ENCODE measurements at places on chromosomes 2 and 18.

GRCh38 chr18:11987527-11987926 is 6.2 kb downstream of the IMPA2 start:
- DNase-seq, result no peak

GRCh38 chr2:145691659-145692058 is 1171.7 kb upstream of the ZEB2 start:
- no peak for DNase-seq

DNA sequence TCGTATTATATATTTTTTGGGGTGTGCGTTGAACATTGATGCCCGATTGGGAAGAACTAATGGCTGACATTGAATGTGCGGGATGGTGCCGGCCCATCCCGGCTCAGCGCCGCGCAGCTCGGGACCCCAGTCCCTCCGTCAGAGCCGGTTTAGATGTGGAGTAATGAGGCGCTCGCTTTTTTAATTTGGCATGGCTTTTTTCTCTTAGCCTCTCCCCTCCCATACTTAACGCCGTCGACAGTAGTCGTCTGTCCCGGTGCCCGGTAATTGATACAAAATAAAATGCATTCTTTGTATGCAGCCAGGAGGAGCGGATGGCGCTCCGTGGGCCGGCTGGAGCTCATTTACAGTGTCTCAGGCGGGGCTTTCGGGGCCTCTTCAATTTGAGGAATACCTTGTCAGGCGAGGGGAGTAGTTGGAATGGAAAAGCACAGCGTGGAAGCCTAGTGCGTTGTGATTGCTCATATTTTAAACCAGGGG is 209.2 kb downstream of the GBX2 start:
- DNase-seq, result no peak

- DNase-seq, result no peak
Observed at GRCh38 chr2:9634133-9634532, 3.3 kb upstream of the YWHAQ start.

DNA sequence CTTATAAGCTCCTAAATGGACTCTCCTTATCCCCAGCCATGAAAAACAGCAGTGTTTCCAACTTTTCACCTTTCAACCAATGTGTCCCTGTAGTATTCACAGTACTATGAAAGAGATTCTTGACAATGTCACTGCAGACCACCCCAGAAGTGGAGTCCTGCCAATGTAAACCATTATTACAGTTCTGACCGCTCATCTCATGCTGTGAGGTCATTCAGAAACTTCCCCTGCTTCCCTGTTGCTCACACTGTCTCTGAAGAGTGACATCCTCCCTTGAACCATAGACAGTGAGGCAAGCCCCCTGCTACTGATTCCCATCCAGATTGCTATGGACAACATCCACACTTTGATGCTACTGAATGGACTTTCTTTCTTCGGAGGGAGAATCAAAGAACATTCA is 1523.7 kb upstream of the ACVR2A start:
- DNase-seq, result no peak

DNA sequence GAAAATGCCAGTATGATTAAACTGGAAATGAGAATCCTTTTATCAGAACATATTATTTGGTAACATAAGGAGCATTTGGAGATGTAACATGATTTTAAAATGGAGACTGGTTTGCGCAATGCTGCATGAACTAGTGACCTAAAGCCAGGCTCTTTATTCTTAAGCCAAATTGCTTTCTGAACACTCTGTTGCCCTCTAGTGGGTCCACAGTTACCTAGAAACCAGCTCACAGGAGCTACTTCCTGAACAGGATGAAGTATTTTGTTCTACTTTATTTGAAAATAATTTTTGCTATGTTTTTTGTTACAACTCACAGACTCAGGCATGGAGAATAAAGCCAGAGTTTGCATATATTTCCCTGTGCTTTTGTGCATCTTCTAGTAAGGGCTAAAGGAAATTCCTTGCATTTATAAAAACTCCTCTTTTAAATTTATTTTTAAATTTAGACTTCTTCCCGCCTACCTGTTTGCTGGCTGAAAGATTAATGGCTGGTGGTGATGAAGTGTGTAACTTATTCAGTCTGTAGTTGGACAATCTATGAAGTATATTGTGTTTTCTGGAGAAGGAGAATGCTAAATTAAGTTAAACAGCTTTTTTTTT is 146.7 kb downstream of the PARD3B start:
- DNase-seq, result peak; percentile 32

DNA sequence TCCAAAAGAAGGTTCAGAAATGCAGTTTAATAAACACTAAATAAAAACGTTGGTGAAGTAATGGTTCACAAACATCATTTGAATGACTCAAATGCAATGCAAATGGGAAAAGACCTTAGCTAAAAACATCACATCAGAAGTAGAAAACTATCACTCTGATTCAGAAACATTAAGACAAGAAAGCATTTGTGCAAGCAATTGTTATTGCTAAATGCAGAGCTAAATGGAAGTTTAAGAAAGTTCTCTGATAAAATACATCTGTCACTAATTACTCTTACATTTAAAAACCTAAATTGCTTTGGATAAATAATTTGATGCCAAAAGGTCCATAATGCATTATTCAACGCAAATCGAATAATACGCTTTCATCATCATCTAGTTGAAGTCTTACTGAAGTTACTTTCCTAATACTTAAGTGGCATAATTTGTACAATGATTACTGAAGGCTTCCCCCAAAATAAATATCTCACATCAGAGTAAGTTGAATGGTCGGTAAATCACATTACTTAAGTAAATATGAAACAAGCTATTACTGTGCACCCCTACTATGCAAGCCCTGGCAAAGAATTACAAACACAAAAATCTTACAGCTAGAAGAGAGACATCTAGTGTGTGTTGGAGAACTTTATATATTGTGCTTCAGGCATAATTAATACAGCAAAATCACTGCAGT is 105.7 kb upstream of the KCTD1 start:
- DNase-seq, result no peak

DNA sequence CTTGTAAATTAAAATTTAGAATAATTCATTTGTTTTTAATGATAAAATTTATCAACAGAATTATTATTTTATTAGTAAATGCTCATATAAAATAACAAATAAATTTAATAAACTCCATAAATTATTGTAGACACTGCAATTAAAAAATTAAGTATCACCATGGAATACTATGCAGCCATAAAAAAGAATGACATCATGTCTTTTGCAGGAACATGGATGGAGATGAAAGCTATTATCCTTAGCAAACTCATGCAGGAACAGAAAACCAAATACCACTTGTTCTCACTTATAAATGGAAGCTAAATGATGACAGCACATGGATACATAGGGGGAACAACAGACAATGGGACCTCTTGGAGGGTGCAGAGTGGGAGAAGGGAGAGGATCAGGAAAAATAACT is 29.7 kb upstream of the DSG3 start:
- no peak for DNase-seq

GRCh38 chr2:173598525-173598924 is 243.9 kb downstream of the CDCA7 start:
- no peak for DNase-seq

DNA sequence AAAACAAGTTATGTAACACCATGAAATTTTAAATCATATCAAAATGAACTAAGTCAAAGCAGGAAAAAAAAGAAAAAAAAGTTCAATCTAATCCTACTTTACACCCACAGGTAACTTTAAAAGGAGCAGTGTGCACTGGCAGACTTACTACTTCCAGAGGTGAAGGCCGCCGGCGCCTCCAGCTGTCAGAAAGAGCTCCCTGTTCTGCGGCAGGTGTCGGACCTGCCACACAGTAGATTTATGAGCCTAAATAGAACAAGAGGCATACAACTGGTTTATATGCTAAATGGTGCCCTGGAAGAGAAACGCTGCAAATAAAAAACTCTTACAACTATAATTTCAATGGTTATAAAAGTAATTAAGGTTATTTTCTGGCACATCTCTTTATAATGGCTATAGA is 23.1 kb upstream of the PNO1 start:
- no peak for DNase-seq

DNA sequence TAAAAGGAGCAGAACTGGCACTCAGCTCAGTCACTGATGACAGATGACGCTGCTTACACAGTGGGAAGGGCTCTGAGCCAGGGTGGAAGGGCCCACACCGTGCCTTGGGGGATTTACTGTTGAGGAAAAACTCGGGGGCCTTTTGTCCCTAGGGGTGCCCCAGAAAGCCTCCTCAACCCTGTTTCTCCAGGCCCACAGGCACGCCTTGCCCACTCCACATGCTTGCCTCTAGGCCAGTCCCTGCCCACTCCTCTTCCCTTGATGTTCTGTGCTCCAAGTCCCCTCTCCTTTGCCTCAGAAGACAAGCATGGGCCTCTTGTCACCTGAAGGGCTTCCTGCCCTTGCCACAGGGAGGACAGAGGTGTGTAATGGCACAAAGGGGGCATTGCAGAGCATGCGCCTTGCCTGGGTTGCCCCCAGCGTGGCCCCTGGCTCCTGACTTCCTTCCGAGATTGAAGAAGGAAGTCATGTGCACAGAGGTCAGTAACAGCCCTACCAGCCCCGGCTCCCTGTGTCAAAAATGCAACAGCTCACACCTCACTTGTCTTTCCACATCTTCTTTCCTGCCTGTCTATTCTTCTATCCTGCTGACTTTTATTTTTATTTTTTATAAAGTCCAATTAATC is 65.1 kb downstream of the LIPG start:
- DNase-seq, result no peak

- no peak for DNase-seq
Observed at GRCh38 chr18:56645415-56646016, 5.6 kb upstream of the WDR7 start.

DNA sequence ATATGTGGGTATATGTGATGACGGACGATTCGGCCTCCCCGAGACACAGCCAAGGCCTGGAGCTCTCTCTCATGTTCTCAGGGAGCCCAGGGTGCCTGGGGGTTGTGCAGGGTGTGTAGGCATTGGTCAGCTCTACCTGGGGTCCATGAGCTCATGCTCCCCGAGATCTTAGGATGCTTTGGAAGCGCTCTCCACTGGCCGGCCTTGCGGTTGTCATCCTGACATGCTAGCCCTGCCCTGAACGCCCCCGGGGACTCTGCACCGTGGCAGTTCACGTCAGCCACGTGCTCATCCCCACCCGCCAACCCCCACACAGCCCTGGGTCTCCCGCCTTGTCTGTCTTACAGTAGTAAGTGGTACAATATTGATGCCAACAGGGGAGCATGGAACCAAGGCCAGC is 67.8 kb downstream of the RTP5 start:
- no peak for DNase-seq

GRCh38 chr2:201730651-201731285 is 32.3 kb upstream of the MPP4 start:
- DNase-seq, result no peak
